Neural progenitor cell (in vitro differentiated cells): ENCODE measurements at places on chromosomes 5 and 9.

DNA sequence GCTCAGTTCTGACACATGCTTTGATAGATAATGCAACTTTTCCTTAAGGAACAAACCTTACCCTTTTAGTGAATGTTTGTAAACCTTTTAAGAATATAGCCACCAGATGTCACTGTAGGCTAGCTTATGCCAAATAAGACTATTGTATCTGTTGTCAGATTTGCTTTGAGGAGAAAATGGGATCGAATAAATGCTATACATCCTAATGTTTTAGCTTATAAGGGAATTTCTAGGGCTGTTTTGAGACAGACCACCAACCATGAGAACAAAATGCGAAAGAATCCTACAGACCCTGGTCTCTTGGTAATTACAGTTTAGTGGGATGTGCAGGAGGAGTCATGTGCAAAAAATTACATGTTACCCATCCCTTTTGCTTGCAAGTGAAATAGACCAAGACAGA is 127.6 kb upstream of the NMUR2 start:
- DNase-seq: peak; percentile 81

GRCh38 chr9:73565833-73566465 is 414.3 kb downstream of the ANXA1 start:
- peak; percentile 59 for DNase-seq

- no peak for DNase-seq
Observed at GRCh38 chr5:100693481-100693880, 158.3 kb downstream of the FAM174A start.

GRCh38 chr5:93883459-93883858 is 142.1 kb upstream of the POU5F2 start:
- DNase-seq: no peak

DNA sequence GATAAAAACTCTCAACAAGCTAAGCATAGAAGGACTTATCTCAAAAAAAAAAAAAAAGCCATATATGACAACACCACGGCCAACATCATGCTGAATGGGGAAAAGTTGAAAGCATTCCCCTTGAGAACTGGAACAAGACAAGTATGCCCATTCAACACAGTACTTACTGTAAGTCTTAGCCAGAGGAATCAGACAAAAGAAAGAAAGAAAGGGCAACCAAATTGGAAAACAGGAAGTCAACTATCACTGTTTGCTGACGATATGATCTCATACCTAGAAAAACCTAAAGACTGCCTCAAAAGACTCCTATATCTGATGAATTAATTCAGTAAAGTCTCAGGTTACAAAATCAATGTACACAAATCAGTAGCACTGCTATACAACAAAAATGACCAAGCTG is 24.6 kb upstream of the PTGER4 start:
- no peak for DNase-seq

- DNase-seq: no peak
Observed at GRCh38 chr9:84512493-84512892, 157.0 kb upstream of the NTRK2 start.

DNA sequence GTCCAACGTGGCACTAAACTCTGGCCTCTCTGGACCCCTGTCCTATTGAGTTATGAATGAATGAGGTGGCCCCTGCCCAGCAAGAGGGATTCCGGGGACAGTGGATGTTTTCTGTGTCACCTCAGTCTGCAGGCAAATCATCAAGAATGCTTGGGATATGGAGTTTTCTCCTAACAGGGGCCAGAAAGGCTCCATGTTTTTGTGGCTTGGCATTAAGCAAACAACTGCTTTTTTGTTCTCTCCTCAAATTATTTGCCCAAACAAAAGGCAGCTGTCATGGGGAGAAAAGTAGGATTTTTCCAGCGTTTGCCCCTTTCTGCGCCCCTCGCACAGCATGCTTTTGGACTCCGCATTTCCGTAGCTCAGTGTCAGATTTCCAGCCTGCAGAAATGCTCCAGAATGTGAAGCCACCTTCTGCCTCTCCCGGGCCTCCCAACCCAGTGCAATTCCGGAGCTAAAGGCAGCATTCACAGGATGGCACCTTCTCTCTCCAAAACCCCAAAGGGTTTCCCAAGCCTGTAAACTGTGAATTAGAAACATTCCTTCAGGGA is 553.3 kb downstream of the CCDC171 start:
- peak; percentile 17 for DNase-seq

DNA sequence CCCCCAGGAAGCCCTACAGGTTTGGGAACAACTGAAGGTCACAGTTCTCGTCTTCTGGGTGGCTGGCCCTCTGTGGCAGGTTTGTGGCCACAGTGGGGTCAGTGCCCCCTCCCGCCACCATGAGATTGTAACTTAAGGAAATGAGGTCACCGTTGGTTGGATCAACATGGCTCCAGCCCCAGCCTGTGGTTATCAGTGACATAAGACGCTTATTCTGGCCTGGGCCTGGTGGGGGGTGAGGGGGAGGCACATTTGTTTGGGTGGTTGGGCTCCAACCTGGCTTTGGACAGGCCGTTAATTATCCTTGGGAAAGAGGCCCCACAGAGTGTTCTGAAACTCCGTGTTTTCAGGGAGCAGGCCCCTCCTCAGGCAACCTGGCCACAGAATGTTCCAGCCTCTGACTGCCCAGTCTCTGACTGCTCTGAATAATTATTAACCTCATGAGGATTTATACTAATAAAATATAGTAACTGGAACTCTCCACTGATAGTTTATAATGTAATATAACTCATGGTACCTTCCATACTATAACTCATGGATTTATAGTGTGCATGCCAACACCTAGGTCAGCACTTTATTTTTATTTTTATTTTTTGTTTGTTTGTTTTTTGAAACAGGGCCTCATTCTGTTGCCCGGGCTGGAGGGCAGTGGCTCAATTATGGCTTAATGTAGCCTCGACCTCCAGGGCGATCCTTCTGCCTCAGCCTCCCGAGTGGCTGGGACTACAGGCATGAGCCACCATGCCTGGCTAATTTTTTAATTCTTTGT is 58.0 kb upstream of the RPL26L1 start:
- DNase-seq: no peak

GRCh38 chr9:71985297-71985911 is 74.0 kb downstream of the C9orf85 start:
- peak; percentile 7 for DNase-seq

DNA sequence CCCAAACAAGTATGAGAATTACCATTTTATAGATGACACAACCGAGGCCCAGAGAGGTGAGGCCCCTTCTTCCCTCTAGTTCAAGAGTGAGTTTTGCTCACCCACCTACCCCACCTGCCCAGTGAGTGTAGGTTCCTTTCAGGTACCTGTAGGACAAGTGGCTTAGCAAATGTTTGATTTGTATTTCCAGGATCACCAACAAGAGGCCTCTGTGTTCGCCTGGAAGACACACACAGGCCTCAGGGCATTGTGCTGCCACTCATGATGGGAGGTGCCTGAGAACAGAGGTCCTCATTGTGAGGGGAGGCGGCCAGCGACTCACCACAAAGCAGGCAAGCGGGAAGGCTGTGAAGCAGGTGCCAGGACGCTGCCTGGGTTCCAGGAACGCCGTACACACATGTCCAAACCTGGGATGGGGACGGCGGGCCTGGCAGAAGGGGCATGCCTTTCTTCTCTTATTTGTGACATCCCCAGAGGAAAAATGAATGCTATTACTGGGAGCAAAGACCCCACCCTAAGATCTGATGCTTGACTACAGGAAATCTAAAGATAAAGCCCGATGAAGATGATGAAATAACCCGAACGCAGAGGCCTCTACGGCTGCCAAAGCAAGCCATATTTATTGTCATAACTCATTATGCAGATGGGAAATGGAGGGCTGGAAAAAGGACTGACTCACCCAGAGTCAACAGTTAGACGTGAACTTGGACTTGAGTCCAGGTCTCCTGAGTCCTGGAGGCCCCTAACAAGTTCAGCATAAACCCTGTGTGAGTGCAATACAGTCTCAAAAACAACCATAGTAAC is 60.2 kb upstream of the SLC25A51 start:
- no peak for DNase-seq

- no peak for DNase-seq
Observed at GRCh38 chr9:33140401-33141360, 26.5 kb downstream of the B4GALT1 start.

GRCh38 chr9:73349476-73349875 is 197.8 kb downstream of the ANXA1 start:
- no peak for DNase-seq

GRCh38 chr5:54902791-54903473 is 82.5 kb downstream of the ESM1 start:
- no peak for DNase-seq

DNA sequence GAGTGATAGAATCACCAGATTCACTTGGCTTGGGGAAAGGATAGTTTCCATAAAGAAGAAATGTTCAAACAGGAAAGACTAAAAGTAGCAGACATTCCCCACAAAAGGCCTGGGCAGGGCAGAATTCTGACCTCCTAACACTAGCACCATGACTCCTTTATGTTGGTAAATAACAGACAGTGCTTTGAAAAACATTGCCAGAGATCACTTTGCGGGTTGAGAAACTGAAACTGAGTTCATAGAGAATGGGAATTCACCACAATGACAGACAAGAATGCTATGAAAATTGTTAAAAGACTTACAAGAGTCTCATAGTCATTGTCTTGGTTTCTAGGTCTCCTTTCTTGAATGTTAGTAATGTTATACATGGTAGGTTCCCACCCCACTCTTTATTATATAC is 172.5 kb upstream of the GLRA1 start:
- DNase-seq: peak; percentile 16

DNA sequence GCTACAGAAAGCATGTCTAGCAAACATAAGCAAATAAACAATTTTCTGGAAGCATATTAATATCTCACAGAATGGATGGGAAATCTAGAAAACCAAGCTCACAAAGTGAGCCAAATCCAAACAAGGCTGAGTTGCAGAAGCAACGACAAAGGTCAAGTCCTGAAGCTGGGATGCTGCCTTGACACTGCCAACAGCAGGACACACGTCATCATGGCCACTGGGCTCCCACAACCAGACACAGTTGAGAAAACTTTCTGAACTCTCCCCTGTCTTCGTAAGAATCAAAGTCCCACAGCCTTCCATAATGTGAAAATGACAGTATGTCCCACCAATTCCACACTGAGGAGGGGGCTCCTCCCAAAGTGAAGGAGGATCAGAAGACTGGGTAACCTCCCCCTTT is 37.6 kb downstream of the EPB41L4A start:
- DNase-seq: no peak

GRCh38 chr9:108543251-108543778 is 312.5 kb downstream of the ACTL7B start:
- peak; percentile 74 for DNase-seq

GRCh38 chr9:130235558-130236435 is 29.8 kb upstream of the HMCN2 start:
- peak; percentile 87 for DNase-seq

GRCh38 chr5:81878333-81878732 is 93.5 kb upstream of the ATG10 start:
- DNase-seq: no peak

DNA sequence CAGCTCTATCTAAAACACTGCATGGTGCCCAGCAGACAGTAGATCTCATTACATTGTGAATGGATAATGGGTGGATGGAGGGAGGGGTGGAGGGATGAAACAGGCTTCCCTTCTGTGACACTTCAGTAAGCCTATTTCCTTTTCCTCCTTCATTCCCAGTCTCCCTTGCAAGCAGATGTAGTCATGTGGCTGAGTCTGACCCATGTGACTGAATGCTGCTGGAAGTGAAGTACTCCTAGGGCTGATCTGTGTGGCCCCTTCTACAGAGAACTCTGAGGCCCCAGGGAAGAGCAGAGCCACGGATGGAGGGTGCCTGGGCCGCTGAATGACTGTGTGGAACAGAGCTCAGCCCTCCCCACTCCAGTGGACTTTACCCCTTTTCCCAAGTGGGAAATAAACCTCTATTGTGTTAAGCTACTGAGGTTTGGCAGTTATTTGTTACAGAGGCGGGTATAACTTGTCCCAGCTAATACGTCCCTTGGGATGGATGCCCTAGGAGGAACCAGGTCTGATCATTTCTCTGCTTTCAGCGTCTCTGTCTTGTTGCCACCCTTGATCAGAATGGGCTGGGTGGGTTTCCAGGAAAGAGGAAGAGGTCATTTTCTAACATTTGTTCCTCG is 176.1 kb upstream of the MVB12B start:
- no peak for DNase-seq

DNA sequence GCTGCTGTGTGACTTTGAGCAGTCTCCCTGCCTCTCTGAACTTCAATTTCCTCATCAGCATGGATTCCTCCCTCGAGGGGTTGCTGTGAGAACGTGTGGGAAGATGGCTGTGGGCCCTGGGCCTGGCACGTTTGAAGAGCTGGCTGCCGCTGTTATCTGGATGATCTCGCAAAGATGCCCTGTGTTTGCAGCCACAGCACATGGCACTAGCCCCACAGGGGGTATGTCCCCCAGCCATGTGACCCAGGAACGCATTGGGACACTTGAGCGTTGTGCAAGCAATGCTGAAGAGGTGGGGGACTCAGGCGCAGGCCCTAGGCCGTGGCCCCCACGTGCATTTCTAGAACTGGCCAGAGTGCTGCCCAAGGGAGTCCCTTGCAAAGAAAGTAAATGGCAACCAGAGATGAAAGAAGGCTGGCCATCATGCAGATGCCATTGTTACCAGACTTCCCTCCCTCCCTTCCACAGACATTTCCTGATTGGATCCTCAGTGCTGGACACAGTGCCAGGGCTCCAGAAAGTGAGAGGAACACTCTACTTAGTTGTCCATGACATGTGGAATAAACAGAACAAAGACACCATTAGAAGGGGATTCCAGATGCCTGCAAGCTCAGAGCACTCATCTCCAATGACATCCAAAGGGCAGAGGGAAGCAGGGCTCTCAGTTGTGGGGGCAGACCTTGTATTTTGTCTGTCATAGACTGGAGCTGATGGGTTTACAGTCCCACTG is 65.1 kb upstream of the NEURL1B start:
- no peak for DNase-seq

DNA sequence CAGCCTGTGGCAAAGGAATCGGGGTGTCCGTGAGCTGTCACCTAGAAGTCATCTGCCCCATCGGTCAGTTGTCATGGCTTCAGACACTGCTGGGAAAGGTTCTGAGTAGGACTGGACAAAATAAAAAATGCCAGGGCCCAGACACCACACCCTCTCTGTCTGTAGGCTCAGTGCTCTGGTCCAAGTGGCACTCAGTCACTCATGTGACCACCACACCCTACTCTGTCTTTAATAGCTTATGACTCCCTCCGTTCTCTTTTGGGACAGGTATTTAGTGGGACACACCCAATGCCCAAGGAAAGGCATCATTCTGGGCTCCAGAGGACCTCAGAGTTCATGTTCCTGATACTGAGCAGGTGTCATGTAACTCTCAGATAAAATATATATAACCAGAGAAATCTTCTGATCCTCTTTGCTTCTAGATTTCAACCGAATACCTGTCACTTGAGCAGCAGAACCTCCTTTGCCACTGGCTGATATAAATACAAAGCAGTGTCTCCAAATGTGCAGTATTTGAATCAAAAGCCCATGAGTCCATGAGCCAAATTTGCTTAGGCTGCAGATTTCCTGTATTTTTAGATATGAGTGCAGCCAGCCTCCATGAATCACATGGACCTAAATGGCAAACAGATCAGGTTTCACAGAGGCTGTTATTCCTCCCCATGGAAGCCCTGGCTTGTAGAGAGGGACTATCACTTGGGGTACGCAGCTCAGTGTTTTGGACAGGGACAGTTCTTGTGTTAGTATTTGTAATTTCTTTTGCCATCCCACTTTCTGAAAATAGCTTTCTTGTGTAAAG is 272.0 kb downstream of the ARHGAP26 start:
- no peak for DNase-seq

GRCh38 chr5:54281960-54282692 is 28.2 kb downstream of the ARL15 start:
- no peak for DNase-seq
